ENCODE measurements at places on chromosomes 1 and 21.

GRCh38 chr21:44557491-44558328 lies 885 bp downstream of the KRTAP10-3 start:
- DNase-seq, result no peak

DNA sequence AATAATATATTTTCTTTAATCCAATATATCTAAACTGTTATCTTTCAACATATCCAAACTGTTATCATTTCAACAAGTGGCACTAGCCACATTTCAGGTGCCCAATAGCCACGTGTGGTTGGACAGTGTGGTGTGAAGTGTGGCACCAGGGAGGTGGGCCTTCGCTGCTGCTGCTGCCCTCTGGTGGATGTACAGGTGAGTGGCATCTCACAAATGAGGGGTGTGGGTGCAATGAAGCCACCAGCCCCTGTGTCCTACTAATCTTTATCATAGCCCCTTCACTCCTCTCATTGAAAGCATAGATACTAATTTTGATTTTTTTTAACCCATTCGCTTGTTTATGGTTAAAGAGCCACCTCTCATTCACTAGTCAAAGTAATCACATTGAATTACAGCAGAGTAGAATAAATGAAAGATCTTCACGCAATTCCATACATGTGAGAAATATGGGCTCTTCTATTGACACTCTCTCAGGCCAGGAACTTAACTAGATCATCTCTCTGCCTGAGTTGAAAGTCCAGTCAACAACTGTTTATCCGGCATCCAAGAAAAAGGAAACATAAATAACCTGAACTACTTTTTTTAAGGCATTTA lies 499.2 kb downstream of the OMA1 start:
- no peak for DNase-seq

- DNase-seq, result no peak
These were observed 5.4 kb downstream of the KCNA2 start for GRCh38 chr1:110600716-110601115.

DNA sequence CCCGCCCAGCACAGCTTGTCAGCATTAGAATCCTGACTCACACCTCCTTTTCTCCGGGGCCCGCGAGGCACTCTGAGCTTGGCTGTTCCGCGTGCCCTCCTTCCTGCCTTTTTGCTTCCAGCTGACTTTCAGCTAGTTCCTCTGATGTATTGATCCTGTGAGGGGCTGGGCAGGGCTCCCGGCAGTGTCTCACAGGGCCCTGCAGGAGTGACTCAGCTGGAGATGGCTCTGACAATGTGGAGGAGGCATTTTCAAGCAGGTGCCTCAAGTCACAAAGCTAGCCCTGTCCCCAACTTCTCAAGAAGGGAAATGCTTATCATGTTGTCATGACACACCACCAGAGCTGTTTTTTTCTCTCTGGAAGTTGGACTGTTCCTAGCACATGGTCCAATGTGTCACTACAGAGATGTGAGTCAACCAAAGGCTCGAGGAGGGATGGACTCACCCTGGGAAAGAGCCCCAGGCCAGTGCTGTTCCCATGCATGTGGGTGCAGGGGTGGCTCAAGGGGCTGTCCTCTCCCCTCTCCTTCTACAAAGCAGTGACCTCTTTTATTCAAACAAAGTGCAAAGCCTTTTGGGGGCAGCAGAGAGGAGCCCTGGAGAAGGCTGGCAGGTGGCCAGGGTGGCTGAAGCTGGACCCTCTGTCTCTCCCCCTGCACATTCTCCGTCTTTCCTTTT lies 30.6 kb downstream of the SYT6 start:
- no peak for DNase-seq

DNA sequence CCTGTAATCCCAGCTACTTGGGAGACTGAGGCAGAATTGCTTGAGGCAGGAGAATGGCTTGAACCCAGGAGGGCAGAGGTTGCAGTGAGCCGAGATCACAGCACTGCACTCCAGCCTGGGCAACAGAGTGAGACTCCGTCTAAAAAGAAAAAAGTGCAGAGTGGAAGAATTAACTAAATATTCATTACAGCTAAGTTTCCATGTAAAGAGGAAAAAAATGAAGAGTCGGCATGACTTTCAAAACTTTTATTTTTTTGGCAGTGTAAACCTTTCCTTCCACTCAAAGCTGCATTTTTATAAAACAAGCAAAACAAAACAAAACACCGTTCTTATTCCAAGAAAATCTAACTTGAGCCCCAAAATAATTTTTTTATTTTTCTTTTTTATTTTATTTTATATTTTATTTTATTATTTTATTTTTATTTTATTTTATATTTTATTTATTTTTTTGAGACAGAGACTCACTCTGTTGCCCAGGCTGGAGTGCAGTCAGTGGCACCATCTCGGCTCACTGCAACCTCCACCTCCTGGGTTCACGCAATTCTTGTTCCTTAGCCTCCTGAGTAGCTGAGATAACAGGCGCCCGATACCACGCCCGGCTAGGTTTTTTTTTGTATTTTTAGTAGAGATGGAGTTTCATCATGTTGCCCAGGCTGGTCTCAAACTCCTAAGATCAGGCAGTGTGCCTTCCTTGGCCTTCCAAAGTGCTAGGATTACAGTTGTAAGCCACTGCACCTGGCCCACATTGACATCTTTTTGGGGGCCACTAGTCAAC lies 62.9 kb downstream of the PACC1 start:
- DNase-seq, result no peak

DNA sequence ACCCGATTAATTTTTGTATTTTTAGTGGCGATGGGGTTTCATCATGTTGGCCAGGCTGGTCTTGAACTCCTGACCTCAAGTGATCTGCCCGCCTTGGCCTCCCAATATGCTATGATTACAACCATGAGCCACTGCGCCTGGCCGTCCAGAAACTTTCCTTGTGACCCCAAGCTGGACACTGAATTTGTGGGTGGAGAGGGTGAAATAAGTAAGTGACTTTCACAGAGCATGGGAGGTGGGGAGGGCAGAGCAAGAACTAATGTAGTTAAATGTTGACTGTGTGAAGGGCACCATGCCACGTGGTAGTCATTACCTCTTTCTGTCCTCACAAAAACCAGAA lies 2.7 kb upstream of the UTP11 start:
- DNase-seq, result no peak

- no peak for DNase-seq
These were observed 189.6 kb downstream of the SMYD3 start for GRCh38 chr1:246317332-246318035.

GRCh38 chr1:38474738-38475623 lies 384.6 kb downstream of the RRAGC start:
- DNase-seq, result peak; percentile 80

GRCh38 chr1:17627239-17628052 lies 87.9 kb downstream of the ARHGEF10L start:
- no peak for DNase-seq

GRCh38 chr21:42818328-42818749 lies 61.0 kb downstream of the WDR4 start:
- DNase-seq, result no peak

GRCh38 chr1:89087241-89087640 lies 22.2 kb upstream of the GBP1 start:
- DNase-seq, result no peak

- DNase-seq, result no peak
These were observed 156.3 kb upstream of the C1orf87 start for GRCh38 chr1:60229821-60230220.

GRCh38 chr1:219906924-219907771 lies 21.2 kb downstream of the SLC30A10 start:
- no peak for DNase-seq

GRCh38 chr1:110426854-110427253 lies 19.4 kb upstream of the LAMTOR5 start:
- no peak for DNase-seq

GRCh38 chr1:15196807-15197530 lies 43.4 kb downstream of the TMEM51 start:
- DNase-seq, result no peak

DNA sequence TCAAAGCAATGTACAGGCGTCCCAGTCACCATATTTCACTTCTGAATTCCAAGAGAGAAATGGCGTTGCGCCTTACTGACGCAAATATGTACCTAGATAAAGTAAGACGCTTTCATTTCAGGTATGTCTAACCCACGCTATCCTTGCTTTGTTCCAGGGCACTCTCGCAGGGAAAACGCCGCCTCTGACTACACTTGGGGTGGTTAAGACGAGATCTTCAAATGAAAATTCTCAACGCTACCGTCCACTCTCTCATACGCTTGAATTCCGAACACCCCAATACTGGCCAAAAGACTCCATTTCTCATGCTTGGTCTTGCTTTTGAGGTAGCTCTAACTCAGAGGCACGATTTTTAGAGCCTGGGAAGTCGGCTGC lies 736 bp upstream of the ZMPSTE24 start:
- no peak for DNase-seq

GRCh38 chr1:24410750-24411149 lies 2.8 kb downstream of the STPG1 start:
- no peak for DNase-seq

- no peak for DNase-seq
These were observed 5.8 kb upstream of the FMO3 start for GRCh38 chr1:171084870-171085269.

DNA sequence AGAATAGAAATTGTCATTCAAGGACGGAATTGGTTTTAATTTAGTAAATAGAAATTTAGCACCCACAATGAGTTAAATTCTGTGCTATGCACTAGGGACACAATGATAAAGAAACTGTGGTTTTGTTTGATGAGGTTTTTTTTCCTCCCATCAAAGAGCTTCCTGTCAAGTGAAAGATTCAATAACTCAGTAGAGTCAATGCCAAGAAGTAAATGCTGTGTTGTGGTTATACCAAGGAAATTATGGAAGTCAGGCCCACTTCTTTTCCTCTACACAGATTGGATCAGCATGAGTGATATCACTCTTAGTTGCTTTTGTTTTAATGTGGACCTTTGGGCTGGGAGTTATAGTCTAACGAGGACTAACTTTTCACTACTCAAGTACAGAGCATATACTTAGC lies 1269.6 kb upstream of the ADGRL2 start:
- DNase-seq, result no peak

DNA sequence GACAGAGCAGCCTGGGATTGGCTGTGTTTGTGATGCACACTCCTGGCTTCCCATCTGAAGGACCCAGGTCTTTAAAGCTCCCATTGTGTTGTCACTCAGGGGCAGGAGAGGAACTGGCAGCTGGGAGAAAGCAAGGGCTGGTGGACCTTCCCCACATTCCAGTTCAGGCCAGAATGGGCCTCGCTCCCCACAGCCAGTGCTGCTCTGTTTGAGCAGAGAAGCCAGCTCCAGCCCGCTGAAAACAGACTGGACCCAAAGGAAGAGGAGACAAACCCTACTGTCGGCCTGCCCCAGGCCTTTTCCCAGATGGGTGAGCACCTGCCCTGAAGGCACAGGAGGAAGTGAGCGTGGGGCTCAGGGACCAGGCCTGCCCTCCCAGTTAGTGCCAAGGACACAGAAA lies 499.4 kb downstream of the NPHP4 start:
- no peak for DNase-seq

- no peak for DNase-seq
These were observed 1.5 kb upstream of the HDGF start for GRCh38 chr1:156752843-156753482.

- DNase-seq, result no peak
These were observed 4.1 kb upstream of the EPS8L3 start for GRCh38 chr1:109767637-109768334.

GRCh38 chr1:113686891-113687618 lies 72.2 kb downstream of the PHTF1 start:
- no peak for DNase-seq

DNA sequence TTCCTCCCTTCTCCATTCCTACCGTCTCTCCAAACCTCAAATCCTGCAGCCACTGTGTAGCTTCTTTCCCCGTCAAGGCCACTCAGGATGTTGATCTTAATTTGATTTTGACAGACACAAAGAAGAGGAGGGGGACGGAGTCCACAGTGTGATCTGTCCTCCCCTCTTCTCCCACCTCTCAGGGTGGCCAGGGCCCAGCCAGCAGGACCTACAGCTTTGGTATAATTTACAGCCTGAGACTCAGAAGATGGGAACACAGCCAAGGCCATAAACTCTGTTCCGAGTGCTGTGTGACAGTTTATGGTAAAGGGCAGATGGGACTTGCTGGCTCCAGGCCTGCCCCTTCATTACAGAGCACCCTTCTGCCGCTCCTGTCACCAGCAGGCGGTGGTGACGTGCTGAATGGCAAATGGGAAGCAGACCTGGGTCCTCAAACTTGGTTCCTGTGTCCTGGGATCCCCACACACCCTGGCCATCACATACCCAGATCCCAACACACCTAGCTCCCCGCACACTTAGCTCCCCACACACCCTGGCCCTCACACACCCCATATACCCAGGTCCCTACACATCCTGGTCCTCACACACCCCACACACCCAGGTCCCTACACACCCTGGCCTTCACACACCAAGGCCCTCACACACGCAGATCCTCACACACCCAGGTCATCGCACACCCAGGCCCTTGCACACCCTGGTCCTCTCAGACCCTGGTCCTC lies 71.6 kb downstream of the CD2 start:
- no peak for DNase-seq

GRCh38 chr1:1591452-1591851 lies 8.5 kb downstream of the FNDC10 start:
- DNase-seq, result no peak

GRCh38 chr21:34534522-34534921 lies 22.5 kb upstream of the KCNE1 start:
- DNase-seq, result no peak

GRCh38 chr1:12596007-12596821 lies 21.8 kb downstream of the DHRS3 start:
- no peak for DNase-seq

DNA sequence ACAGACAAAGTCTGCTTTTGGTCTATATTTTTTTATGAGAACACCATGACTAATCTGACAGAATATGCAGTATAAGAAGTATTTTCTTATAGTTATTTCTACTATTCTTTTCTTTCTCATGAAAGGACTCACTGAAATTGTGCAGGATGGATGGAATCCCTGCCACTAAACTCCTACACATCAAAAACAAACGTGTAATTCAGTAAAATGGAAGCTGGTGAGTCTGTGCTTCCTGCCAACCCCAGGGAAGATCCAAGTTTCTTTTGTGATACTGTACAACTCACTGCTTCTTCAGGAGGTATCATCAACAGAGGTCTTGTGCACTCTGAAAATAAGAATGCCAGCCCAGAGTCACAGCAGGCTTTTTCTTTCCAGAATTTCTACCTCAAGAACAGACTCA lies 241.2 kb downstream of the MRPL39 start:
- no peak for DNase-seq

DNA sequence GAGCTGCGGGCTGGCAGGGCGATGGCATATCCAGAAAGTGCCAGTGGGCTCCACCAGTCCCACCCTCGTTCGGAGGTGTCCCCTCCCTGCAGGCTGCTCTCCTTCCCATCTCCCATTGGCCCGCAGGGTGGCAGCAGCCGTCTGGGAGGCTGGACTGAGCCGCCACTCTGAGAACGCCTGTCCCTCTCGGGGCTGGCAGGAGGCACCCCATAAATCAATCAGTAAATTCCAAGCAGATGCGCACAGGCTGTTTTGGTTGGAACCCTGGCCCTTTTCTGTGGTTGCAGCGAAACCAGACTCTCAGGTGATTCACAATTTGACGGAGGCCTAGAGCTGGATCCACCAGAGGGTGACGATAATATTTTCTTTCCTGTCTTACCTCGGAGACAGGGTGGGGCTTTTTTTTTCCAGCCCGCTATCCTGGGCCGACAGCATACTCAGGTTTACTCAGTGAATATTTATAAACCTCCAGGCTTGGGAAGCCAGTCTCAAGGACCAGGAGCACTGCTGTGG lies 99.7 kb downstream of the GLIS1 start:
- DNase-seq, result no peak
